Effector CD8-positive, alpha-beta T cell (primary cell): ENCODE measurements at places on chromosomes 1 and 21.
A peak's percentile ranks its signal among the peaks of the same experiment; 100 is the strongest.

GRCh38 chr1:33015216-33015615 lies 21.5 kb downstream of the AK2 start:
- no peak for DNase-seq

- DNase-seq: no peak
Observed at GRCh38 chr1:215731699-215732098, 164.6 kb downstream of the KCTD3 start.

DNA sequence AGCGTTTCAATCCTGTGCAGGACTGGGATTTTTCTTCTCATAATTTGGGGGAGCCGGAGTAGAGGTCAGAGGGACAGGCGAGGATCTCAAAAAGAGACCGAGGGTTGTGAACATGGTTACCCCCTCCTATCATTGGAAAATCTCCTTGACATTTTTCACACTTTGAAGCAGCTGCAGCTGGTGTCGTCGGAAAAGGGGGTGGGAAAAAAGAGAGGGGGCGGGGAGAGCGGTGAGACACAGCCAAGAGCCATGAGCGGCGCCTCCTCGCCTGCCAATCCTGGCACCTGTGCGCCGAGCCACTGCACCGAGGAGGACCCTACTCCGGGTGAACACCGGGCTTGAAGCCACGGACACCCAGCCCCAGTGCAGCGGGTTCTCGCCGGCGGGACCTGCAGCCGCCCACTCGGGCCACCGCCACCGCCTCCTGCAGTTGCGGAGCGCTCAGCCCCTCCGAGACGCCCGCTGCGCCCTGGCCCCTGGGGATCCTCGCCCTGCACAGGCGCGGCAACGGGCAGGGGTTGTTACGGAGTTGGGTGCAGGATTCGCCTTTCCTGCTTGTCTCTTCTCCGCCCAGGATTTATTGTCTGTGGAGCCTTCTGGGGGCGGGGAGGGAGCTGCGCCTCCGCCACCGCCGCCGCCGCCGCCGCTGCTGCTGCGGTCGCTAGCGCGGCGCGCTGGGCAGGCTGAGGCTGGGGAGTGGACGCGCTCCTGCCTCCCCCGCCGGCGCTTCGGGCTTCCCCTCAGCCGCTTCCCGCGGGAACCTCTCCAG lies at the start of gene LRRC7:
TSS of gene LRRC7 (plus strand) at position 271 of the 769 bp plus-strand sequence. CDS start 718 bp downstream, outside the sequence.
- DNase-seq: no peak

GRCh38 chr1:184191181-184191621 lies 139.7 kb downstream of the TSEN15 start:
- no peak for DNase-seq

- no peak for DNase-seq
Observed at GRCh38 chr1:12184008-12184681, 17.4 kb downstream of the TNFRSF1B start.

DNA sequence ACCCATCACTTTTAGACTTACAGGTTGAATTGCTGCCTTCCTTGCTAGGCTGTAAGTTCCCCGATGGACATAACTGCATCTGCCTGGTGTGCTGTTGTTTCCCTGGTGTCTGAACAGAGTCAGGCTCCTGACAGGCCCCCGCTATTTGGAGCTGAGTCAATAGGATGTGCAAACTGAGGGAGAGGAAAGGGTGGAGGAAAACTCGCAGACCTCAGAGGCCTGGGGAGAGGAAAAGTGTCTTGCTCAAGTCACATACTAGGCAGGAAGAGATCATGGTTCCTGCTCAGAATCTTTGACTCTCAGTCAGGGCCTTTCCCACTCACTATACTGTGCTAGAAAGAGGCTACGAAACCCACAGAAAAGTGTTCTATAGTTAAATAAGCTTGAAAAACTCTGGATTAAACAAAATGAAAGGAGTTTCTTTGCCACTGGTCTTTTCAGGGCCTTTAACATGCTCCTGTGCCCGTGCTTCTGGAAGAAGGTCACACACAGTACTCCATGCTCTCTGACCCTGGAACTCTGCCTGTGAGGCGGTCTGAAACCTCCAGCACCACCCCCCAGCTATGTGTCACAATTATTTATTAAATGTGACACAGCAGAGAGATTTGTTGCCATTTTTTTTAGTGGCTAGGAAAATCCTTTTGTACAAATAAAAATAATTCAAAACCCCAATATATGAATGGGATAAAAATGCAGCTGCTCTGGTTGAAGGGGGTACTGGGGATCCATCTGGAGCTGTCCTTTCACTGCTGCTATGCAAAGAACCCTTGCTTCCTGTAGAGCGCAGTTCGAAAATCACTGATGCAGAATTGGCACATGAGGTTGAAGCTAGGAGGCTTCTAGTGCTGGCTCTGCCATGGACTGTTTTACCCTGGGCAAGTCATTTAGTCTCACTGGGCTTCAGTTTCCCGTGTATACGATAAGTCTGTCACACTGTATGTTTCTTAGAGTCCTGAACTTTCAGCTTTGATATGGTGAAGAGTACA lies 20.1 kb upstream of the CDCP2 start:
- no peak for DNase-seq

- no peak for DNase-seq
Observed at GRCh38 chr1:221672965-221673364, 68.9 kb downstream of the DUSP10 start.

DNA sequence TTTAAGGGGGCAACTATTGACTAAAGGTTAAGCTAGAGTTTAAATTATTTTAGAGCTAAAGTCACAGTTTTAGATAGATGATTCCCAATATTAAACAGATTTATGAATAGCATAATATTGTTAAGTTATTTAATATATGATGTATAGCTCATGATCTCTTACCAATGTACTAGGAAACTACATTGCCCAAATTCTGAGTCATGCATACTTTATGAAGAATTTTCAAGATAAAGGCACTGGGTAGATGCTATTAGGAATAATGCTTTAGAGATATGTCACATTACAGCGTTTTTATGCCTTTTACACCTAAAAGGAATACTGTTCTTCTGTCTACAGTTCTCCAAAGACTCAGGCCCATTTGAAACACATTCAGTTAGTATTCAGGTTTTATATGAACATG lies 215.1 kb downstream of the NCAM2 start:
- no peak for DNase-seq

- DNase-seq: no peak
Observed at GRCh38 chr1:62057641-62058290, 136.9 kb upstream of the L1TD1 start.

DNA sequence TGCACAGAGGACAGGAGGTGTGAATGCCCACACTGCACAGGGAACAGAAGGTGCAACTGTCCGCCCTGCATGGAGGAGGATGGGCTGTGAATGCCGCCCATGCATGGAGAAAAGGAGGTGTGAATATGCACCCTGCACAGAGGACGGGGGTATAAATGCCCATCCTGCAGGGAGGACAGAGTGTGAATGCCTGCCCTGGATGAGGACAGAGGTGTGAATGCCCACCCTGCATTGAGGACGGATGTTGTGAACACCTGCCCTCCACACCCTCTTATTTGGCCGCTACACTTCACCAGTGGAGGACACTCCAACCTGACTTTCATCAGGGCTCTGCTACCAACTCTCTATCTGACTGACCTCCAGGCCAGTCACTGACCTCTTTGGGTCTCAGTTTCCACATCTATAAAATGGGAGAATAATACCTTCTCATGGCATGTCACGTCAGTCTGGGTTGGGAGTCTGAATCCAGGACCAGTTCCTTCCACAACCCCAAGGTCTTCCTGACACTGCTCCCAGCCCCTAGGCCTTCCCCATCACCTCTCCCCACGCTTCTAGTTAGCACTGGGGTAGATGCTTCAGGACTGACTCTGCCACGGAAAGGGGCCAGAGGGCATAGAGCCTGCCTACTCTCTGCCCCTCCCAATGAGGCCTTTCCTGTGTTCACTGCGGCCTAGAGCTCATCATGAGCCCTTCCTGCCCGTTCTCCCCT lies 28.4 kb downstream of the ZBTB17 start:
- DNase-seq: no peak

GRCh38 chr1:157277913-157278312 lies 139.7 kb upstream of the ETV3 start:
- no peak for DNase-seq

GRCh38 chr1:47963568-47964358 lies 33.4 kb downstream of the TRABD2B start:
- DNase-seq: no peak

DNA sequence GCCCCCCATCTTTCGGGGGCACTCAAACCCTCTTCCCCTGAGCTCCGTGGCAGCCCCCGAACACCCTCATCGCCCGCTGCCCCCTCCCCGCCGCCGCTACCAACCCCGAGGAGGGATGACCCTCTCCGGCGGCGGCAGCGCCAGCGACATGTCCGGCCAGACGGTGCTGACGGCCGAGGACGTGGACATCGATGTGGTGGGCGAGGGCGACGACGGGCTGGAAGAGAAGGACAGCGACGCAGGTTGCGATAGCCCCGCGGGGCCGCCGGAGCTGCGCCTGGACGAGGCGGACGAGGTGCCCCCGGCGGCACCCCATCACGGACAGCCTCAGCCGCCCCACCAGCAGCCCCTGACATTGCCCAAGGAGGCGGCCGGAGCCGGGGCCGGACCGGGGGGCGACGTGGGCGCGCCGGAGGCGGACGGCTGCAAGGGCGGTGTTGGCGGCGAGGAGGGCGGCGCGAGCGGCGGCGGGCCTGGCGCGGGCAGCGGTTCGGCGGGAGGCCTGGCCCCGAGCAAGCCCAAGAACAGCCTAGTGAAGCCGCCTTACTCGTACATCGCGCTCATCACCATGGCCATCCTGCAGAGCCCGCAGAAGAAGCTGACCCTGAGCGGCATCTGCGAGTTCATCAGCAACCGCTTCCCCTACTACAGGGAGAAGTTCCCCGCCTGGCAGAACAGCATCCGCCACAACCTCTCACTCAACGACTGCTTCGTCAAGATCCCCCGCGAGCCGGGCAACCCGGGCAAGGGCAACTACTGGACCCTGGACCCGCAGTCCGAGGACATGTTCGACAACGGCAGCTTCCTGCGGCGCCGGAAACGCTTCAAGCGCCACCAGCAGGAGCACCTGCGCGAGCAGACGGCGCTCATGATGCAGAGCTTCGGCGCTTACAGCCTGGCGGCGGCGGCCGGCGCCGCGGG lies 837 bp downstream of the FOXD3 start:
- no peak for DNase-seq

- DNase-seq: no peak
Observed at GRCh38 chr1:160800142-160800541, 4.2 kb downstream of the LY9 start.

- no peak for DNase-seq
Observed at GRCh38 chr1:30325085-30325935, 398.1 kb downstream of the MATN1 start.

DNA sequence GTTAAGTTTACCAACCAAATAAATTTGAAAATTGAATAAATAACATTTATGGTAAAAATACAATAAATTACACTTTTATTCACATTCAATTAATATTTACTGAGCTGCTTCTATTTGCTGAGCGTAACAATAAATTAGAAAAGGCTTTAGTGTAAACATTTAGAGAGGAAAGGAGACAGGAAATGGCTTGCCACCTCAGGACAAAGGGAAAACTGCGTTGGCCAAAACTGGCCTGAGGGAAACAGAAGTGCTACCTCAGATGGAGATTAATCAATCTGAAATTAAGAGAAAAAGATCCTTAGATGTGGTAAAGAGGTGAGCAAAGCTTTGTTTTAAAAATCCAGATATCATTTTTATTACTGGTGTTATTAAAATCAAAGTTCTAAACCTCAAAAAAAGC lies 128.0 kb downstream of the SLC44A5 start:
- DNase-seq: no peak

- DNase-seq: no peak
Observed at GRCh38 chr1:74470936-74471335, 41.5 kb downstream of the LRRC53 start.

- DNase-seq: no peak
Observed at GRCh38 chr1:232515706-232516105, 114.2 kb downstream of the SIPA1L2 start.

DNA sequence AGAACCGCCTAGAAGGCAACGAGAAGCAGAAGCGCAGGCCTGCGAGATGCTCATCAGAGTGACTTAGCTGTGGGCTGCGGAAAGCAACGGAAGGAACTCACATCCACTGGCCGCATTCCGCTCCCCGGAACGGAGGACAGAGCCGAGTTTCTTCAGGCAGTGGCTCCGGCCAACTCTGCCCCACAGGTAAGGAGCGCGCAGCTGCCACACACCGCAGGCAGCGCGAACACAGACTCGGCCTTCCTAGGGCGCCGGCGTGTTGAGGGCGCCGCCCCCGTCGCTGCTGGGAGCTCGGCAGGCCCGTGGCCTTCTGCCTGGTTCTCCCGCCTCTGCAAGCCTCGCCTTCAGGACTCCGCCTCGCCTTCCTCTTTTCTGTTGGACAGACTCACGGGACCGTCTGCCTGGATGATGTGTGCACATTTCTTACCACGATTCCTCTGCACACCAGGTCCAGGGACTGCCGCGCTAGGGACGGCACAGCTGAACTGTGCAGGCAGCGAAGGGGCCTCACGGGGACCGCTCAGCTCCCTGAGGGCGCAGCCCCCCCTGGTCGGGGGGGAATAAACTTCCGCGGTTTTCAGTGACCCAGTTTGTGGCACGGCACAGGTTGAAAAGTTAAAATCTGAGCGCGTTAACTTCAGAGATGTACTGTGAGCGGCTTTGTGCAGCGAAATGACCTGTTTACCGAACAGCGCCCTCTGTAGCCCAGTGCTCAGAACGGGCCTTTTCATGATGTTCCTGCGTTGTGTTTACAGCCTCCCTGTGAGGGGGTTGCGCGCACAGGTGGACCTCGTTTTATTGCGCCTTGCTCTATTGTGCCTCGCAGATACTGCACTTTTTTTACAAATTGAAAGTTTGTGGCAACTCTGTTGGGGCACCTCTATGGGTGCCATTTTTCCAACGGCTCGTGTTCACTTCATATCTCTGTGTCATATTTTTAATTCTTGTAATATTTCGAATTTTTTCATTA lies 15.8 kb downstream of the TCP10L start:
- peak; percentile 66 for DNase-seq

GRCh38 chr21:29979043-29979442 lies 39.2 kb upstream of the GRIK1 start:
- DNase-seq: no peak

DNA sequence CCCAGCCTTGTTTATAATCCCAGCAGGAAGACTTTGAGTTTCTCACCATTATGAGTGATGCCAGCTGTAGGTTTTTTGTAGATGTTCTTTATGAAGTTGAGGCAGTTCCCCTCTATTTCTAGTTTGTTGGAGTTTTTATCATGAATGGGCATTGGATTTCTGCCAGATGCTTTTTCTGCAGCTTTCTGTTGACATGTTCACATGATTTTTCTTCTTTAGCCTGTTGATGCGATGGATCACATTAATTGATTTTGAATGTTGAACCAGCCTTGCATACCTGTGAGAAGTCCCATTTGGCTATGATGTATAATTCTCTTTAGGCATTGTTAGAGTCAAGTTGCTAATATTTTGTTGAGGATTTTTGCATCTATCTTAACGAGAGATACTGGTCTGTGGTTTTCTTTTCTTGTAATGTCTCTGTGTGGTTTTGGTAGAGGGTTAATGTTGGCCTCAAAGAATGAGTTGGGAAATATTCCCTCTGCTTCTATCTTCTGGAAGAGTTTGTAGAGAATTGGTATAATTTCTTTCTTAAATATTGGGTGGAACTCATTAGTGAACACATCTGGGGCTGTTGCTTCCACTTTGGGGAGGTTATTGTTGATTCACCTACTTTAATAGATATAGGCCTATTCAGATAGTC lies 33.2 kb downstream of the ZBTB40 start:
- no peak for DNase-seq

DNA sequence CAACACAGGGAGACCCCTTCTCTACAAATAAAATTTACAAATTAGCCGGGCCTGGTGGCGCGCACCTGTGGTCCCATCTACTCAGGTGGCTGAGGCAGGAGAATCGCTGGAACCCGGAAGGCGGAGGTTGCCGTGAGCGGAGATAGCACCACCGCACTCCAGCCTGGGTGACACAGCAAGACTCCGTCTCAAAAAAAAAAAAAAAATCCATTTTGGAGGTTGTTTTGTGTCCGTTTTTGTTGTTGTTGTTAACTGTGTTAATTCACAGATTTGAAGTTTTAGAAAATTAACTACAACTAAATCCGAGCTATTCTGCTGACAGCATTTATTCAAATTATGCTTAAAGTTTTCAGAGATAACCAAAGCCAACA lies 618 bp downstream of the CLCC1 start:
- no peak for DNase-seq
